Immature natural killer cell (primary cell): ENCODE measurements at places on chromosomes 12 and 14. TPM values are rescaled to one million over a fixed set of nuclear protein-coding genes. Genes with fewer than 3 reads are reported as not detected.

Gene TROAP
- polyA plus RNA-seq: 2.6 TPM

DNA sequence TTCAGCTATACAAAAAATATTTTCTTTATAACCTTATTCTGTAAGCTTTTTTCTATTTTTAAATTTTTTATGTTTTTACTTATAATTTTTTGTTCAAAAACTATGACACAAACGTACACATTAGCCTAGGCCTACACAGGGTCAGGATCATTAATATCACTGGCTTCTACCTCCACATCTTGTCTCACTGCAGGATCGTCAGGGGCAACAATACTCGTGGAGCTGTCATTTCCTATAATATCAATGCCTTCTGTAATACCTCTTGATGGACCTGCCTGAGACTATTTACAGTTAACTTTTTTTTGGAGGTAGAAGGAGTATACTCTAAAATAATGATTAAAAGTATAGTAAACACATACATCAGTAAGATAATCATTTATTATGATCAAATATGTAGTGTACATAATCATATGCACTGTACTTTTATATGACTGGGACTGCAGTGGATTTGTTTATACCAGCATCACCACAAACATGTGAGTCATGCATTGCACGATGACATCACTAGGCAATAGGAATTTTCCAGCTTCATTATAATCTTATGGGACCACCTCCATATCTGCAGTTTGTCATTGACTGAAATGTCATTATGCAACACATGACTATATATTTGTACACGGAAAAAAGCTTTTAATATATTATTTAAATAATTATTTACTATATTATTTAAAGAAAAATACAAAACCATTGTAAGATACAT, 18.5 kb upstream of the PMCH start:
- DNase-seq: no peak

DNA sequence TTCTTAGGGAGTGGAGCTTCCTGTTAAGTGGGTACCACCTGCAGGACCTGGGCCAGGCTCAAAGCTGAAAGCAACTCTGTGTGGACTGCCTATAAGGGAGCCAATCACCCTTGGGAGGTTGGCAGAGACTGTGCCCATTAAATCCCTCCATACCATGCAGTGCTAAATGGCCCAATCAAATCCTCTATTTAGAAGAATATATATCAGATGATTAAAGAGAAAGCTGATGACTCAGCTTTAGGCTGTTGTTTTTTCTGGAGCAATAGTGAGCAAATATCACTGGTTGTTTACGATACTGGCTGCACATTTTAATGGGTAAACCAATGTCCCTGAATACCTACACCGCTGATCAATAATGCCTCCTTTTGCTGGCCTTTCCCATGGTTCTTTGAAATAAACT, 101.3 kb downstream of the TMX1 start:
- DNase-seq: no peak

DNA sequence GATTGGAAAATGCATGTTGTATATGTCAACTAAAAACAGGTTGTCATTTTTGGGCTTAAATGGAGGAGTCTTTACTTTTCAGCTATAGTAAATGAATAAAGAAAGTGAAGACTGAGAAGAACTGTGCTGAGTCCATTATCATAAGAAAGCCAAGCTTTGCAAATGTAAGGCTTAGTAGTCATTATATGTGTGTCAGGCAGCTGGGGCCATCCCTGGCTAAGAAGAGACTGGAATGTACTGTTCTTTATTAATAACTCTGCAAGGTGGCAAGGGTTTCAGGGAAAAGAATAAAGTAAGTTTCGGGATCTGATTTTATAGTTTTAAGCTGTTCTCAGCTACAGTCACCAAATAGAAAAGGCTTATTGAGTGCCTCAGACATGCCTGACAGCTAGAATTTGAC, 48.7 kb downstream of the SRGAP1 start:
- DNase-seq: no peak

Gene PYGL
- not detected for polyA plus RNA-seq

Gene TAS2R50
- polyA plus RNA-seq: not detected

DNA sequence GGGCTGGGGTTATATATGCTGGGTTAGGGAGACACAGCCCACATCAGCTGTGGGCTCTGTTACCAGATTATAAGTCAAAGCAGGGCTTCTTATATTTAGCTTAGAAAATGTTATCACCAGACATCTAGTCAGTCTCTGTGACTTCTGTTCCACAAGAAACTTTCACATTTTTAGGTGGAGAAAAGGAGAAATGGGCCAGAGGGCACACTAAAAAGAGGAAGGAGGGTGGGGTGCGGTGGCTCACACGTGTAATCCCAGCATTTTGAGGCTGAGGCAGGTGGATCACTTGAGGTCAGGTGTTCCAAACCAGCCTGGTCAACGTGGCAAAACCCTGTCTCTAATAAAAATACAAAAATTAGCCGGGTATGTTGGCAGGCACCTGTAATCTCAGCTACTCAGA, 28.0 kb upstream of the SLC38A1 start:
- no peak for DNase-seq

GRCh38 chr12:109653890-109654289, 59.7 kb upstream of the FAM222A start:
- DNase-seq: no peak

Gene CRIP2
- polyA plus RNA-seq: 5.7 TPM

- DNase-seq: no peak
These were observed 10.4 kb downstream of the ACACB start for GRCh38 chr12:109126784-109127183.

GRCh38 chr12:52156757-52157565, 34.9 kb downstream of the KRT80 start:
- DNase-seq: peak; percentile 62

GRCh38 chr12:85575120-85576096, 260.8 kb downstream of the RASSF9 start:
- DNase-seq: no peak

Gene OR6C2
- not detected for polyA plus RNA-seq

GRCh38 chr14:65268594-65268993, 143.9 kb upstream of the FUT8 start:
- no peak for DNase-seq

DNA sequence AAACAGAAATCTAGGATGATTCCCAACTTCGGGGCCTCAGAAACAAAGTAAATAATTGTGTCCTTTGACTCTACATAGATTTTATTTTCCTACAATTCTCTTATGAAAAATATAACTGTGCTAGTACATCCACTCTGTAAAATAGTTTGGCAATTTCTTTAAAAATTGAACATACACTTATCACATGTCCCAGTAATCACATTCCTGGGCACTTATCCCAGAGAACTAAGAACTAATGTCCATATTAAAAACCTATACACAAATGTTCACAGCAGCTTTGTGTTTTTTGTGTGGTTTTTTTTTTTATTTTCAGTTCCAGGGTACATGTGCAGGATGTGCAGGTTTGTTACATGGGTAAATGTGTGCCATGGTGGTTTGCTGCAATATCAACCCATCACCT, 99.0 kb downstream of the KCNH5 start:
- DNase-seq: no peak

DNA sequence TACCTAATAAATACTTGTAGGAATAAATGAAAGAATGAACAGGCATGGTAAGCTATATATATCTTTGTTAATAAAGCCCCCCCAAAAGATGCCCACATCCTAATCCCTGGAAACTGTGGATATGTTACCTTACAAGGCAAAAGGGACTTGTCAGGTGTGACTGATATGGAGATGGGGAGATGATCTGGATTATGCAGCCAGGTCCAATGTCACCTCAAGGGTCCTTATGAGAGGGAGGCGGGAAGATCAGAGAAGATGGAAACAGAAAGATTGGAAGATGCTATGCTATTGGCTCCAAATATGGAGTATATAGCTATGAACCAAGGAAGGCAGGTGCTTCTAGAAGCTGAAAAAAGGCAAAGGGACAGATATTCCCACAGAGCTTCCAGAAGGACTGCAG, 3.4 kb downstream of the RBM19 start:
- DNase-seq: no peak

- no peak for DNase-seq
These were observed 60.4 kb upstream of the FAR2 start for GRCh38 chr12:29088611-29089219.

Gene SLC25A29
- 5.6 TPM for polyA plus RNA-seq

- no peak for DNase-seq
These were observed 26.2 kb upstream of the KTN1 start for GRCh38 chr14:55553791-55554190.

DNA sequence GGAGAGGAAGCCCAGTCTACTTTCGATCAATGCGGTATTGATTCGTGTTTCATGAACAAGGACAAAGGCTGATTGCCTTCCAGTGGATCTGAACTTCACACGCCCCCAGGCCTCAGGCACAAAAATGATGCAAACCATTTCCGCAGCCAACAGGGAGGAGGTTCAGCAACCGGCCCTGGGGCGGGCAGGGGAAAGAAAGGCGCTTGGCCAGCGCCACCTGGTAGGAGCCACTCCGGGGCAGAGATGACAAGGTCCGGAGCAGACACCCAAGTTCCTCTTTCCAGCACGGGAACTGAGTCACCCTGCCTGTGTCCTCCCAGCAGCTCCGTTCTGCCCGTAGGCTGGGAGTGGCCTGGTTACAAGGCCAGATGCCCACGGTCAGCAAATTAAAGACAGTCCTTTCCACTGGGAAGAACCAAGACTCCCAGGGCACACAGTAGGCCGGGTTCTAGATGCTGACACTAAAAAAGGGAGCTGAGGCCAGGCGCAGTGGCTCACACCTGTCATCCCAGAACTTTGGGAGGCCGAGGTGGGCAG, 136.3 kb downstream of the SCARB1 start:
- DNase-seq: no peak

DNA sequence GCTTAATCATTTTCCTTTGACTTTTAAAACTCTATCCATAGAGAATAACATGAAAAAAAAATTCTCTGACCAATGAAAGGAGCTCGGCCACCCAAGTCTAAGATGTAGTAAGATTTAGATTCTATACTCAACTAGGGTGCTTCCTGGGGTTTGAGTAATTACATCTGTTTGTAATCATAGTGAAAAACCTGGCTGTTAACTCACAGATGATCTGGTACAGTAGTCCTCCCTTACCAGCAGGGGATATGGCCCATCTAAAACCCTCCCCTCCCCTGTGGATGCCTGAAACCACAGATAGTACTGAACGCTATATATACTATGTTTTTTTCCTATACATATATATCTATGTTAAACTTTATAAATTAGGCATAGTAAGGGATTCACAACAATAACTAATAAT, 89.2 kb downstream of the DAAM1 start:
- no peak for DNase-seq

- DNase-seq: no peak
These were observed 1.2 kb downstream of the PPP1CC start for GRCh38 chr12:110741341-110742095.

- no peak for DNase-seq
These were observed 554.6 kb upstream of the FLRT2 start for GRCh38 chr14:84975241-84975902.

DNA sequence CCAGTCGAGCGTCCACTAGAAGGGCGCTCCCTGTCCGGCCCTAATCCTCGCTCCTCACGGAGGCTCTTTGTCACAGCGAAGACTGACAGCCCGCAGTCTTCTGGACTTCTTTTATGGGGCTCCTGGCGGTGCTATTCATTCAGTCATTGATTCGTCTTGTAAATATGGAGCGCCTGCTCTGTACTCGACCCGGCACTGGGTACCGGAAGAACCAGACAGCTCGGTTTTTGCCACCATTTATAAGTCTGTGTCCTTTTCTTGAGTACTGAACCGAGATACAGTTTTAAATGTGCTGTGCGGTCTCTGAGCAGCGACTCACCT, 570 bp downstream of the DMAC2L start:
- DNase-seq: no peak

- no peak for DNase-seq
These were observed 3.4 kb upstream of the DLK1 start for GRCh38 chr14:100723135-100723829.

DNA sequence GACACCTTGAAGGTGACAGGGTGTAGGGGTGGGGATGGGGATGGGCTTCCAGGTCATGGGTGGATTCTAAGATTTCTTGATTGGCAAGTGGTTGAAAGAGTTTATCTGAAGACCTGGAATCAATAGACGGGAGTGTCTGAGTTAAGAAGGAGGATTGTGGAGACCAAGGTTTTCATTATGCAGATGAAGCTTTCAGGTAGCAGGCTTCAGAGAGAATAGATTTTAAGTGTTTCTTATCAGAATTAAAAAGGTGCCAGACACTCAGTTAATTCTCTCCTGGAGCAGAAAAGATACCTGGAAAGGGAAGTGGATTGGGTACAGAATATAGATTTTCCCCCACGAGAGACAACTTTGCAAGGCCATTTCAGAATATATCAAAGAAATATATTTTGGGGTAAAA, 211.7 kb upstream of the PRICKLE1 start:
- no peak for DNase-seq

- no peak for DNase-seq
These were observed 7.3 kb downstream of the STXBP6 start for GRCh38 chr14:25042362-25043299.

Gene TMEM119
- polyA plus RNA-seq: not detected

DNA sequence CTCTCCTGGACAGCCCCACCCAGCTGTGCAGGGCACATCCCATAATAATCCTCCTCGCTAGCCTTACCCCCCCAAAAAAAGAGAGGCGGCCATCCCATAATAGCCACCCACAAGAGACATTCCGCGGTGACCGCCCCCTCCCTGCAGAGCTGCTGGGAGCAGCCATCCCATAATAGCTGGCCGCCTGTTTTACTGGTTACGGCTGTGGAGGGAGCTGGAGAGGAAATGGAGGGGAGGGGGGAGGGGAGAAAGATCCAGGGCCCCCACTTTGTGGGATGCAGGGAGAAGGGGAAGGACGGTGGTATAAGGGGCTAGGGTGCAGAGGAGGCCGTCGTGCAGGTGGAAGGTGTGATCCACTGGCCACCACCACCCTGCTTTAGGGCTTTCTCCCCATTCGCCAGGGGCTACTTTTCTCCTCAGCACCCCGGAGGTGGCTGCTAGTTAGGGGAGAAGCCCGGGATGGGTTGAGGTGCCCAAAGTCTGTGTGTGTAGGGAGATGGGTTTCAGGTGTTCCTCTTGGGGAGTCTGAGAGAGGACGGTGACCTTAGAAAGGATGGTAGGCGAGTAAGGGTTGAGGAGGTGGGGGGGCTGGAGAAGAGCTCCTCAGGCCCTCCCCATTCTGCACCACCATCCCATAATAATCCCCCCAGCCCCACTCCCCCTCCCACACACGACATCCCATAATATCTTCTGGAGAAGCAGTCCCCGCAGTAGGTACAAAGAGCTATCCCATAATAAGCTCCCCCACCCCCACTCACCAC, 6.0 kb upstream of the CHD4 start:
- DNase-seq: peak; percentile 59

GRCh38 chr12:104750061-104750460, 208.0 kb downstream of the SLC41A2 start:
- no peak for DNase-seq

Gene DLK1
- polyA plus RNA-seq: not detected

GRCh38 chr12:20822925-20823324, 12.4 kb downstream of the SLCO1B3 start:
- no peak for DNase-seq
